ENCODE measurements at places on chromosomes 5 and 9.
A peak's percentile ranks its signal among the peaks of the same experiment; 100 is the strongest.

GRCh38 chr5:95878417-95879323 lies 56.1 kb upstream of the GLRX start:
- DNase-seq: no peak

GRCh38 chr9:16651446-16651964 lies 219.0 kb downstream of the BNC2 start:
- no peak for DNase-seq

- DNase-seq: no peak
Measured at GRCh38 chr9:91185193-91185886, 176.4 kb downstream of the AUH start.

- DNase-seq: no peak
Measured at GRCh38 chr5:1516615-1517601, 6.9 kb downstream of the LPCAT1 start.

- peak; percentile 27 for DNase-seq
Measured at GRCh38 chr9:35690614-35691333, 1.0 kb upstream of the TPM2 start.

- no peak for DNase-seq
Measured at GRCh38 chr5:175489693-175490443, 11.5 kb downstream of the SFXN1 start.

GRCh38 chr5:96049398-96050272 lies 88.0 kb upstream of the ELL2 start:
- DNase-seq: no peak

DNA sequence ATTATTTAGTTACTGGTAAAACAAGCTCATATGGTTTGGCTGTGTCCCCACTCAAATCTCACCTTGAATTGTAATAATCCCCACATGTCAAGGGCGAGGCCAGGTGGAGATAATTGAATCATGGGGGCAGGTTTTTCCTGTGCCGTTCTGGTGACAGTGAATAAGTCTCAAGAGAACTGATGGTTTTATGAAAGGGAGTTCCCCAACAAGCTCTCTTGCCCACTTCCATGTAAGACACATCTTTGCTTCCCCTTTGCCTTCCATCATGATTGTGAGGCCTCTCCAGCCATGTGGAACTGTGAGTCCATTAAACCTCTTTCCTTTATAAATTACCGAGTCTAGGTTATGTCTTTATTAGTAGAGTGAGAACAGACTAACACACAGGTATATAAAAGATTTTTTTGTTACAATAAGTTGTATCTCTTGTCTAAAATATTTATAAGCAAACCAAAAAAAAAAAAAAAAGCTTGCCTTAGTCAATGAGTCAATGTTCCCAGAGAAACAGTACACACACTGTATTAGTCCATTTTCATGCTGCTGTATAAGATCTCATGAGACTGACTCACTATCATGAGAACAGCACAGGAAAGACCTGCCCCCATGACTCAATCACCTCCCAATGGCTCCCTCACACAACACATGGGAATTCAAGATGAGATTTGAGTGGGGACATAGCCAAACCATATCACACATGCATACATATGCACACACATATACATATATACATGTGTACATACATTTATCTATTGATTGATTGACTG lies 138.3 kb downstream of the BASP1 start:
- no peak for DNase-seq

GRCh38 chr5:29054694-29055093 lies 2016.3 kb upstream of the CDH9 start:
- DNase-seq: no peak

DNA sequence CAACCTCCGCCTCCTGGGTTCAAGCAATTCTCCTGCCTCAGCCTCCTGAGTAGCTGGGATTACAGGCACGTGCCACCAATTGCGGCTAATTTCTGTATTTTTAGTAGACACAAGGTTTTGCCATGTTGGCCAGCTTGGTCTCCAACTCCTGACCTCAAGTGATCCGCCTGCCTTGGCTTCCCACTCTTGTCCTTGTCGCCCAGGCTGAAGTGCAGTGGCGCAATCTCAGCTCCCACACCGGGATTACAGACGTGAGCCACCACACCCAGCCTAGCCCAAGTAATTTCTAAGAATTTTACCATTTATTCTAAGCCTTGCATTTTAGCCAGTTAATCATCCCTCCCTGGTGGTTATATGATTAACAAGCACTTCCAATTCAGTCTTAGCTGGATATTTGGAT lies 11.0 kb downstream of the NAIP start:
- DNase-seq: no peak

DNA sequence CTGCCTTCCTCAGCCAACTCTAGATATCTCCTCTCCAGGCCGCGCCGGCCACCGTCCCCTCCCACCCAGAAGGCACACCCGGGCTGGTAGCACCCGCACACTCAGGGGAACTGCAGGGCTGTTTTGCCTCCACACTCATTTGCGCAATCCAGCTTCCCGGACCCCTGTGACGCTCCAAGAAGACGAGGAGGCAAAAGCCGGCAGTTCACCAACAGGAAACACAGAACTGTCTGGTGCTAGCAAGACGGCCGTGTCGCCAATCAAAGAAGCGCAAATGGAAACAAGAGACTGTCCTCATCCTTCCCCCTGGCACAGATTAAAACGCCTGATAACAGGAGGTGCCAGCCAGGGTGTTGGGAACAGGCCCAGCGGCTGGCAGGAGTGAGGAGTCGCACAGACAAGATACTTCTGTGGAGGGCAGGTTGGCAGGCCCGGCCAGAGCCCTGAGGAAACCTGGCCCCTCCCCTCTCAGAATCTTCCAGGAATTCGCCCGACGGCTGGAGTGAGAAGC lies 7.8 kb downstream of the AGPAT2 start:
- DNase-seq: no peak

GRCh38 chr5:65441800-65442199 lies 39.9 kb downstream of the ADAMTS6 start:
- no peak for DNase-seq

DNA sequence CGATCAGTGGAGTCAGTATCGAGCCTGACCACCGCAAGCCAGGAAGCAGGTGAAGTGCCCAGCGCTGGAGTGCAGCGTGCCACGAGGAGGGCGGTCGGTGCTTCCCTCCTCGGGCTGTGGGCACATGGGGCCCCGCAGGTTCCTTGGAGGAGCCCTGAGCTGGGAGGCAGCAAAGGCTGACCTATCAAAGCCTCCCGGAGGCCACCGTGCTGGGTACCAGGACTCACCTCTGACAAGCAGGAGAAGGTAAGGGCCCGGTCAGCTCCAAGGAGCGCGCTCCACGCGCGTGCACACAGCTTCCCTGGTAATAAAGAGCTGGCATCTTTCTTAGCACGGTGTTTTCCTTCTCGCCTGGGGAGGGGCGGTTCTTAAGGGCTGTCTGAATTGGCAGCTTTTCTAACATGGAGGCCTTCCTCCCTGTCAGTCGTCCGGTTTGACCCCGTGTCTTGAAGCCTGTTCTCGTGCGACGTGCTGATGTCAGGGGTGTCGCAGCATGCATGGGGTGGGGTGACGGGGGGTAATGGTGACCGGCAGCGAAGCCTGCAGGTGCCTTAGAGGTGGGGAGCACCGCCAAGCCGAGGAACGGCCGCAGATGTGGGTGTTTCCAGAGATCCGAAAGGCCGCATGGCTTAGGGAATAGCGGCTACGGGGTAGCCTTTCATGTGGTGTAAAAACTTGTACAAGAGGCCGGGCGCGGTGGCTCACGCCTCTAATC lies 13.1 kb downstream of the PMPCA start:
- DNase-seq: no peak

DNA sequence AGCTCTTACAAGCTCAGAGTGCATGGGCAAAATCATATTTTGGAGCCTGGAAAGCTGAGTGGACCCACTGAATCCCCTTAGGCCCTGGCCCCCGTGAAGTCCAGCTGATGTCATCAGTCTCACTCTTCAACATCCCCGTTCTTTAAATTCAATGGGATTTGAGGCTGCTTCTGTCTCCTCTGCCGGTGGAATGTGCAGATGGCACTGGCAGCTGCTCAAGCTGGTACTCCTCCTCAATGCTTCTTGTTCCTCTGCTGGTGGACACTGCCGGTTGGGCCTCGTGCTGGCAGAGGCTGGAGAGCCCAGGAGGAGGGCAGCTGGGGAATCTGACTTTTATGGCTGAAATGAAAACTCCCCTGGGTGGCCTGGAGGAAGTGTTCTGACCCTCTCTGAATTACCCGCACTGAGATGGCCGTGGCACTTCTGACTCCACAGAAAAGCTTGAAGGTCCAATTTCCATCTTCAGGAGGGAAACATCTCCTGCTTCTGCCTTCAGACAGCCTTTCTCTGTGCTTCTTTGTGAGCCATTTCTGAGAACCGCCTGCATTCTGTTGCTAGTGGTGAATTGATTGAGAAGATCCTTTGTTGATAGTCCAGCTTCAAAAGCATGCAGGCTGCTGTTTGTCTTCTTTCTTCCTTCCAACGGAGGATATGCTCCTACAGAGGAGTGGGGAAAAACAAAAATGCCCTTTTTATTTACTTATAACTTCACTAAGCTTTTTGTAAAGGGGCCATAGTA lies 298.9 kb downstream of the TMEM38B start:
- DNase-seq: no peak

GRCh38 chr9:137666955-137667670 lies 48.3 kb downstream of the EHMT1 start:
- DNase-seq: no peak

GRCh38 chr5:66717455-66718373 lies 121.5 kb downstream of the MAST4 start:
- no peak for DNase-seq

- DNase-seq: no peak
Measured at GRCh38 chr9:102069969-102070368, 331.5 kb upstream of the GRIN3A start.

DNA sequence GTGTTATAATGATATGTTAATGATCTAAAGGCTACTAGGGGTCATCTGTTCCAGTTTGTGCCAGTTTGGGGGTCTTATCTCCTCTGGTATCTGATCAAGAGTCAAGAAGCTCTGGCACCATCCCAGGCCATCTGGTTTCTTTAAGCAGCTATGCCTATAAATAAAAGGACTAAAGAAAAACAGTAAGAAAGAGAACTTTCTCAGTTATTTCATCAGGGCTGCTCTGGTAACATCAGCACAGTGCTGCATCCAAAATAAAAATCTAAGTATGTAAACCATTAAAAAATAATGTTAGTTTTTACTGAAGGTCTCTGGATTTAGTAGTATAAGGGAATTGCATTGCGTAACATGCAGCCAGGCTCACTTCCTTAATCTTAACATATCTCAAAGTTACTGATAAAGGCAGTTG lies 185.0 kb downstream of the NR2F1-AS1 start:
- no peak for DNase-seq

- no peak for DNase-seq
Measured at GRCh38 chr5:73288803-73289720, 116.1 kb downstream of the TMEM174 start.

DNA sequence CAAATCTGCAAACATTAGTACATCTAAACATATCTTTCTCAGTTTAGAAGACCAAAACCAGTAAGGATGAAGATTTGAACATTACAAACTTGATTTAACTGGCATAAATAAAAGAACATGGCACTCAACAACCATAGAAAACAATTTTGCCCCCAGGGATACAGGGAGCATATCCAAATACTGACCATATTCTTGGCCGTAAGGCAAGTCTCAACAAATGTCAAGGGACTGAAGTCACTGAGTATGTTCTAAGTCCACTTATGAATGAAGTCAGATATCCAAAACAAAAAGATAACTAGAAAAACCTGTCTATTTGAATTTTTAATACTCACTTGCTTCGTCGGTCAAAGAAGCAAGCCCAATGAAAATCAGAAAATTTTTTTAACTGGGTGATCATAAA lies 14.1 kb downstream of the FEM1C start:
- no peak for DNase-seq

DNA sequence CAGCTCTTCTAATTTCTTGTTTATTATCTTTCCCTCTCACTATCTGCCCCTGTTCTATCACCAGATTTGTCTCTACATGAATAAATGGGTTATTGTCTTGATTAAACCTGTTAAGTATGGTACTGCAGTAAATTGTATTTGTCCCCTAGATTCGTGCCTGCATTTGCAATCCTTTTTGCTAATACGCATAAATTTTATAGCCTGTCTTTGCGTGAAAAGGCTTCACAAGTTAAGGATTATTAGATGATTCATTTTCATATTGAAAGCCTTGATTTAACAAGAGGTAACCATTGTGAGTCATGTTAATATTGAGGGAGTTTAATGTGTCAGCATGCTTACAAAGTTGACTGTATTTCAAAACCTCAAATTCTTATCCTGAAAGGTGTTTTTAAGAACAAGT lies 204.6 kb downstream of the PCSK1 start:
- no peak for DNase-seq

DNA sequence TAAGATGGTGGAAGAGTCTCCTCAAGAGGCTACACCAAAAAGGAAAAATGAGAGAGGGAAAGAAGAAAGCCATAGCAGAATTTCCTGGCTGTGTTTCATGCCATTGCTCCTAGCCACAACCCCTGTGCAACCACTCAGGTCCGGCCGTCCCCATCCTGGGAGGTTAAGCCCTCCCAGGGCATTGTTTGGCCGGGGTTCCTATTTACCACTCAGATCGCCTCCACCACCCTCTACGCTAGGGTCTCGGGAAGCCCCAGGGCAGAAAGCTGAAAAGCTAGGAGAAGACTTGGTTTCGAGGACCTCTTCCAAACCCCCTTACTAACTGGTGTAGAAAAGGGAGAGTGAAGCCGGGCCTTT lies 715 bp downstream of the RC3H2 start:
- DNase-seq: peak; percentile 16

- no peak for DNase-seq
Measured at GRCh38 chr9:36402536-36402935, 2.5 kb upstream of the RNF38 start.

GRCh38 chr5:27311544-27311943 lies 273.2 kb upstream of the CDH9 start:
- no peak for DNase-seq

DNA sequence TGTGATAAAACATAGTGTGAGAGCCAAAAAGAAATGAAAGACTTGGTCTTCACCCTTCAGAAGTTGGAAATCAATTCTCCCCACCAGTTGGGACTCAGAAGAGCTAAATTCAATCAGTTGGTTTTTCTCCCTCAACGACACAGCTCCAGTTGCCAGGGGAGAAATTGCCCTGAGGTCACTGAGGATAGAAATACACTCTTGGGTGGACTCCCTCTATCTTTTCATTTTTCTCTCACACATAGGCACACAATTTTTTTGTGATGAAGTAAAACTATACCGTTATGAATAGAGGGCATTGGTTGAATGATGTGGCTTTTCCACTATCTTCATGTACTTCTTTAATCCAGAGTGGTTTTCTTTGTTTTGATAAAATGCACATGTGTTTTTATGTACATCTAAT lies 80.2 kb downstream of the ZNF366 start:
- DNase-seq: no peak

DNA sequence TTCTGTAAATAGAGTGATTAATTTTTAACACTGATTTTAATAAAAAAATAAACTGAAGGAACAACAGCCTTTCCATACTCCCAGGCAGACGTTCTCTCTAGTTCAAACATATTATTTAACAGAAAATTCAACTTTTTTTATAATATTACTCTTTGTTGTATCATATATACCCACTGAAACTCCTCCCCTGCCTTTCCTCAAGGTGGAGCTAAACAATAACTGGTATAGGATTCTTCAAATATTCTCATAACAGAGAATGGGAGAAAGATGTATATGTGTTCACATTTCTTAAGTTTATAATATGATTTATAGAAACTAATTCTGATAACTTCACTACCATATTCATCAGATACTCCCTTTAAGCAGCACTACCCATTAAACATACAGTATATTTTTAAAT lies 83.4 kb downstream of the CYLC2 start:
- DNase-seq: no peak
